ENCODE measurements at places on chromosomes 12 and 14.

DNA sequence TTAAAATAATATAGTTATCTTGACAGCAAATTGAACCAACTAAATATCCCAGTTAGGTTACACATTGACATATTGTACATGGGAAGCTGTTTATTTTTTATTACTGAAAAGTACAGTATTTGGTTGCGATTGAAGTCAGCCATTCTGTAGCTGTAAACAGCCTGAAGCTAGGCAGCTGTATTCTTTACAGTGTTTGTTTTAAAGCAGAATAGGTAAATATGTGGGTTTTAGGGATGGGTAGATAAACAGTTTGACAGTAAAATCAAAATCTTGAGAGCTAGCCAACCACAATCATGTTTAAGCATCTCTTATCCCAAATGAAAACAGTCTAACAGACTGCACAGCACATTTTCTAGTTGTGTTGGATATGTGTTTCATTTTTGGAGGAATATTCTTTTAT lies 45.7 kb downstream of the TTC6 start:
- DNase-seq, result no peak

GRCh38 chr14:57533214-57533613 lies 39.6 kb upstream of the CCDC198 start:
- peak; percentile 53 for DNase-seq

GRCh38 chr12:11543457-11544158 lies 105.9 kb upstream of the ETV6 start:
- DNase-seq, result no peak

GRCh38 chr14:96403409-96403808 lies 11.5 kb downstream of the AK7 start:
- no peak for DNase-seq

DNA sequence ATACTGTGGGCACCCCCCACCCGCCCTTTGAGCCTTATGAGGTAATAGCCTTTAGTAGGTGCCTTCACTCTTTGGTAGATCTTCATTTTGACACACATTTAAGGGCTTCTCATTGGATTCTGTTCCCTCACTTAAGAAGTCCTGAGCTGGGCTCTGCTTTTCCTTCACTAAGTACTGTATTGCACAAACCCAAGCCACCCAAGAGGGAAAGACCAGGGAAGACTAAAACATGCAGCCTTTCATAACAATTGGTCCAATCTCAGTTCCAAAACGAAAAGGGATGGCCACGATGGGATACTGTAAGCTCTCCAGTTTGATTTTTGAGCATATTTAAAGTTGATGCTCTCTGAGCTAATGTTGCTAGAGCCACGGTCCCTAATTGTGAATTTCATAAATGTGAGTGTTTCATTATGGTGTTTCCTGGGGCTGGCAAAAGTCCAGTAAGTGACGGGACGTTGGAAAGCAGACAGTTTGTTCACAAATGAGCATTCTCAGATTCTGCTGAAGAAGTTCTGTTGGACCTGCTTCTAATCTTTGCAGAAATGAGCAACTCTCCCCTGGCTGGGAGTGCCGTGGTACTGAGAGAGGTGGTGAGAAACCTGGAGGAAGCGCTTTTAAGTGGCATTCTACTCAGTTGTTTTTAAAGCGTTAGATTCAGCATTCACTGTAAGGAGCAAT lies 9.4 kb downstream of the SSPN start:
- no peak for DNase-seq

- DNase-seq, result no peak
Measured at GRCh38 chr14:100322138-100322957, 791 bp upstream of the SLC25A47 start.

- DNase-seq, result no peak
Measured at GRCh38 chr12:67876305-67876915, 112.8 kb upstream of the IFNG-AS1 start.

- DNase-seq, result no peak
Measured at GRCh38 chr14:58747181-58747580, 109.4 kb downstream of the DACT1 start.

DNA sequence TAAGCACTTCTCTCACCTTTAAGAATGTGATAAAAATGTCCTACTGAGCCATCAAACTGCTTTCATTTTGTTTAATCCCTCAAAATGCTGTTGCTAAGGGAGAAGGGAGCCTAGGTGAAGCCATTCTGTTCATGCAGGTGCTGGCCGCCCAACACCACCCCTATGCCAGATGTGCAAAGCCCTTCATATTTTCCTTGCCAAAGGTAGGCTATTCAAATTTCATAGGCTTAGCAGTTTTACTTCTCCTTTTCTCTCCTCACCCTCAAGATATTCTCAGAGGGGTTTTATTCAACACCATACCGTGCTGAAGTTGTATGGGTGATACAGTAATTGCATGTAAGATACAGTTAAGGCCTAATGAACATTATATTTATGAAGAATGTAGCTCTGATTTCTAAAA lies 461.7 kb downstream of the GXYLT1 start:
- DNase-seq, result no peak

DNA sequence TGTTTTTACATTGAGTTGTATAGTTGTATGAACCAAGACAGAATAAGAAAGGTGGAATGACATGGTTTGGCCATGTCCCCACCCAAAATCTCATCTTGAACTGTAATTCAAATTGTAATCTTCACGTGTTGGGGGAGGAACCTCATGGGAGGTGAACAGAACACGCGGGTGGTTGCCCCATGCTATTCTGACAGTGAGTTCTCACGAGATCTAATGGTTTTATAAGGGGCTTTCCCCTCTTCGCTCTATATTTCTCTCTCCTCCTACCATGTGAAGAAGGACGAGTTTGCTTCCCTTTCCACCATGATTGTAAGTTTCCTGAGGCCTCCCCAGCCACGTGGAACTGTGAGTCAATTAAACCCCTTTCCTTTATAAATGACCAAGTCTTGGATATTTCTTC lies 25.3 kb downstream of the DDHD1 start:
- DNase-seq, result no peak

DNA sequence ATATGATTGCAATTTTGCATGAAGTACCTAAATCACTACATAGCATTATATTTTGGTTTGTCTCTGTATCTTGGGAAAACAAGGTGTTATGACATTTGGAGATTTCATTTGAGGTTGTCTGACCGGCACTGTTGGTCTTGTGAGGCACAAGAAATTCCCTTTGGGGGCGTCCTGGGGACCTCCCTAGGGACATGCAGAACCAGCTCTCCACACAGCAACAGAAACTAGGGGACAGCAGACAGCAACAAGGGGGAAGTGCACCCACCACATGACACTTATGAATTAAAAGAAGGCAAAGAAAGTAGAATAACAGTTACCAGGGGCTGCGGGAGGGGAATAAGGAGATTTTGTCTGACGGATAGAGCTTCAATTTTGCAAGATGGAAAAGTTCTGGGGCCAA lies 14.4 kb downstream of the DDX54 start:
- no peak for DNase-seq

DNA sequence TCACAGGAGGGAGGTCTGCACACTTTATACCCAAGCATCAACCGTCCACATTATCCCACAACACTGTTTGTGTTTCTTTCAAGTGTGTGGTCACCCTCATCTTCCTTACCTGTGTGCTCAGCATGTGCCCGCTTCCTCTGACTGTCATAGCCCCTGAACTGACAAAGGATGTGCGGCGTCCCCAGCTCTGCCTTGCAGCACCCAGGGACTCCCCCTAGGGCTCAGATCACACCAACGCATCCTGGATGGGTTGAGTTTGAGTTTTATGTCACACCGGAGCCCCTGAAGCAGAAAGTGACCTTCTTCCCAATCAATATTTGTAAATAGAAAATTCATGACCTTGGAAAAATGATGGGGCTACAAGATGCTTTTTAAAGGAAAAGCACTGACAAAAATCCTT lies 770.7 kb upstream of the TMEM132C start:
- no peak for DNase-seq

DNA sequence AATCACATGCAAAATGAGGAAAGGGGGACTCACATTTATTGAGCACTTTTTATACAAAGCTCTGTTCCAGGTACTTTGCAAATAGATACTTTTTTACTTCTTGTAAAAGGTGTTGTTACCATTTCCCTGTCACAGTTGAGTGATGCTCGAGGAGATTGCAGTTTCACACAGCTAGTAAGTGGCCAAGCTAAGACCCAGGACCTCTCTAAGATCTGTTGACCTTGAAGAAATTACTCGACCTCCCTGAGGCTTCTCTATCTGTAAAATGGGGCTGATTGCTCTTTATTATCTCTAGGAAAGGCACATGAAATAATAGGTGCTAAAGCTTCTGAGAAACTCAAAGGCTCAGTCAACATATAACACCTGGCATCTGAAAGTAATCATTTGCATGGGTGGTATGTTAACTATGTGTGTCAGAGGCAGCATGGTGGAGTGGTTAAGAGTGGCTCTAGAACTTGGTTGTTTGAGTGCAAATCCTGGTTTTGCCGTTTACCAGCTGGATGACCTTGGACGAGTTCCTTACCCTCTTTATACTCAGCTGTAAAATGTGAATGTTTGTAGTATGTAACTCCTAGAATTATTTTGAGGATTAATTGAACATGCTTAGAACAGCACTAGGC lies 41.5 kb downstream of the IFT81 start:
- peak; percentile 5 for DNase-seq

DNA sequence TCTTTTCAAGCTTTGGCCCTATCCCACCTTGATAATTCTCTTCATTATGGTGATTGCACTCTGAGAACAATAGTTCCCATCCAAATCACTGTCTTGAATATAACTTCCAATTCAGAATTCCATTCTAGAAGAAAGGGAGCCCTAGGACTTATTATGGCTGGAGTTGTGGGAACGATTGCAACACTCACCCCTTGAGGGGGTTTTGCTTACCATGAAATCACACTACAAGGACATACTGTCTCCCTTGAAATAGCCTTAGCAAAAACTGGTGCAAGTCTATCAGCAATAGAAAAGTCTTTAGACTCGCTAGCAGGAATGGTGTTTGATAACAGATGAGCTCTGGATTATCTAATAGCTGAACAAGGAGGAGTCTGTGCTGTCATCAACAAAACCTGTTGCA lies 31.4 kb upstream of the OXA1L start:
- DNase-seq, result no peak

DNA sequence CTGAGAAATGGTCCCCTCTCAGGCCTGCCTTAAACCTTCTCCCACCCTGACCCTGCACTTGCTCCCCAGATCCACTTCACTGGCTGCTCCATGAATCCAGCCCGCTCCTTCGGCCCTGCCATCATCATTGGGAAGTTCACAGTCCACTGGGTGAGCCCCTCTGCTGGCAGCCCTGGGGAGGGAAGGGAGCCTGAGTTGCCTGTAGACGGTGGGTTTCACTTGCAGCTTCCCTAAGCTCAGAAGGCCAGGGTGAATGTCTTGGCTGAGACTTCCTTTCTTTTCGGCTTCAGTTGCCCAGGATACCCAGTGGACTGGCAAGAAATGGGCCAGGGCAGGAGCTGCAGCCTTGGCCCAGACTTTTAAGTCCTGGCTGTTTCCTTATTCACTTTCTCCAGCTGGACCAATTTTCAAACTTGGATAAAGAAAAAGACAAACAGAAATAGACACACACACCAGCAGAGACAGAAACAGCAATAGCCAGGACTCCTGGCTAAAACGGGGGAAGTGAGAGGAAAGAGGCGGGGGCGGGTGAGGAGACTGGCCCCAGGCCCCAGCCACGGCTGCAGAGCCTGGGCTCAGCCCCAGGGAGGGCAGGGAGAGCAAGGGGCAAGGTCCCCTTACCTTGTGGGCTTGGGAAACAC lies 2.0 kb downstream of the AQP6 start:
- DNase-seq, result no peak

GRCh38 chr12:29902043-29902442 lies 118.3 kb upstream of the TMTC1 start:
- DNase-seq, result no peak

- no peak for DNase-seq
Measured at GRCh38 chr14:86442135-86442534, 912.2 kb downstream of the FLRT2 start.

GRCh38 chr14:100155049-100155621 lies 4.3 kb downstream of the DEGS2 start:
- peak; percentile 27 for DNase-seq

GRCh38 chr12:79186506-79186905 lies 321.9 kb downstream of the SYT1 start:
- no peak for DNase-seq

GRCh38 chr12:28543021-28543890 lies 353.0 kb downstream of the CCDC91 start:
- no peak for DNase-seq

DNA sequence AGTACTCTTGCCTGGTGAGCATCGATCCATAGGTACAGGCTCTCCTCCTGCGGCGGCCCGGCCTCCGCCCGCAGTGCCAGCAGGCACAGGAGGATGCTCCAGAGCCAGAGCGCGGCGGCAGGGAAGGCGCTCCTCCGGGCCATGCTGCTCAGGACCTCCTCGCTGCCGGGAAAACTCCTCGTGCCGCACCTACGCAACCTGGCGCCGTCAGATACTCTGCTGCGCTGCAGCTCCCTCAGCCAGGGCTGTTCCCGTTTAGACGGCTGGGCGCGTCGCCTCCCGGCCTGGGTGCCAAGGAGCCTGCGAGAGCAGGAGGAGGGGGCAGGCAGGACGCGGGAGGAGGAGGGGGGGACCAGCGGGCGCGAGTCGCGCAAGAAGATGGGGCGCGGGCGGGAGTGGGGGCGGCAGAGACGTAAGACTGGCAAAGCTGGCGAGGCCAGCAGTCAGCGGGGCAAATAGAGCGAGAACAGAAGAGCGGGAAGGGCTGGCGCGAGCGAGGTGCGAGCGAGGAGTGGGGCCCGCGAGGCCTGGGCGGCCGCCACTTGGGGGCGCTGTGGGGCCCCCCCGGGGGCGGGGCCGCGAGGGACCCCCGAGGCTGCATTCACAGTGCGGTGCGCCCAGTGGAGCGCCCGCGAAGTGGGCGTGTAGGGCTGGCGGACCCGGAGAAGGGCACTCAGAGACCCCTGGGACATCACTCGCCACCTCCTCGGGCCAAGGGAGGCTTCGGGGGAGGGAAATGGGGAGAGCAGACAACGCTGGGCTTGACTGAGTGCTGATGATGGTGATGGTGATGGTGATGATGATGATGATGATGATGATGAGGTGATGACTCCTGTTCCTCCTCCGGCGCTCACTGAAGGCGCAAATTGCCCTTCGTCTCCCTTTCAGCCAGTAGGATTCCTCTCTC lies at the start of gene WIF1:
Gene WIF1 (minus strand): TSS at position 257 of the 907 bp plus-strand sequence. CDS start 114 bp downstream, at position 143.
- DNase-seq, result peak; percentile 75

DNA sequence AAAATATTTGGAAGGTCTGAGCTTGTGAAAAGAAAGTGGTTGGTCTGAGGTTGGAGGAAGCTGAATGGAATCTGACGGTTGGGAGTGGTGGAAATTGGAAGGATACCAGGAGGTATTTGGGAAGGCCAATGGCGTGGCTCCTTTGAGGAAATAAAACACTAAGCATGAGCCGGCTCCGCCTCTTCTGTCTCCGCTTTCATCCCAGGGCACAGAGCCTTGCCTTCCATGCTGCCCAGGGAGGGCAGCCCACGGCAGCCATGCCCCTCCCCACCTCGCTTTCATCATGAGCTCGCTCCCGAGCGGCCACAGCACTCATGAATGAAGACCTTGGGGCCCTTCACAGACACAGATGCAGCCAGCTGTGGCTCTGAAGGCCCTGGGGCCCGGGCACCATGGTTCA lies 36.2 kb downstream of the HSP90AA1 start:
- DNase-seq, result no peak

- DNase-seq, result no peak
Measured at GRCh38 chr12:52341066-52341580, 19.9 kb upstream of the KRT83 start.

GRCh38 chr12:65825507-65826352 lies 1.4 kb downstream of the HMGA2 start:
- no peak for DNase-seq

GRCh38 chr14:50320283-50320682 lies 8.2 kb downstream of the DMAC2L start:
- DNase-seq, result no peak
